ENCODE measurements at places on chromosomes 4 and X.
A peak's percentile ranks its signal among the peaks of the same experiment; 100 is the strongest.

DNA sequence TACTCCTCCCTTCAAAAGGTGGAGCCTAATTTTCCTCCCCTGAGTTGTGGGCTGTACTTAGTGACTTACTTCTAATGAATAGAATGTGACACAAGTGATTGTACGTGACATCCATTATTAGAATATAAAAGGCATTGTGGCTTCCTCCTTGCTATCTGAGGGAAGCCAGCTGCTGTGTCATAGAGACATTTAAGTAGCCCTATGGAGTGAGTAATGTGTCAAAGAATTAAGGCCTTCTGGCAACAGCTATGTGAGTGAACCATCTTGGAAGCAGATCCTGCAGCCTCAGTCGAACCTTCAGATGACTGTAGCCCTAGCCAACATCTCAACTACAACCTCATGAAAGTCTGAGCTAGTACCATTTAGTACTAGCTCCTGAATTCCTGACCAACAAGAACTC is 76.1 kb downstream of the BCOR start:
- no peak for DNase-seq

DNA sequence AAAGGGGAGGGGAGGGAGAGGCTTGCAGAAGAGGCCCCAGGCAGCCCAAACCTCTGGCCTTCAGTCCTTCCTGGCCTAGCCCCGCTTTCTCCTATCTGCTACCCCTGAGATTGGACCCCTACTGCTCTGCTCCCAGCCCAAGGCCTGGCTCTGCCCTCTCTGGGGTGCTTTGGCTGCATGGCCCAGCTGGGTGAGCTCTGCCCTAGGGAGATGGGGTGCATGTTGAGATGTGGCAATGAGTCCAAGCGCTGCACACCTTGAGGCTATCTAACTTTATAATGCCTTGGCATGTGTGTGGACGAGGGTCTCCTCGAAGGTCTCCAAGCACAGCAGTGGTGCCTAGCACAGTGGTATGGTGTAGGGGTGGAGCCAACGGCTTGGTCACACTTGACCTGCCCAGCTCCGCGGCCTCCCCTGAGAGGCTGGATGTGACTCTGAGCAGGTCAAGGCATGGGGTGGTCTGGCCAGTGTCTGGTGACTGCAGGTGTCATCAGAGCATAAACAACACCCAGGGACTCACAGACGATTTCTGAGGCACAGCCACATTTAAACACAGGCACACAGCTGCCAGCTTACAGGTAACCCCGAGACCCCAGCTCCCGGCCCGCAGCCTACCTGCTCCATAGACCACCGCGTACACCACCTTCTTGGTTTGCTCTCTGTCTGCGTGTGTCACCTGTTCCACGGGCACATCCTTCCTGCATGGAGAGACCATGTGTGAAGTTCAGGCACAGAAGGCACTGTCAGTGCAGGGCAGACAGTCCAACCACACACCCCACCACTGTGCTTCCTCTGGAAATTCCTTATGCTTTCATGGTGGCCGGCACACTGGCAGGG is 36.3 kb downstream of the NAT8L start:
- DNase-seq, result no peak

GRCh38 chr4:13704035-13704434 is 76.5 kb upstream of the BOD1L1 start:
- DNase-seq, result peak; percentile 3

DNA sequence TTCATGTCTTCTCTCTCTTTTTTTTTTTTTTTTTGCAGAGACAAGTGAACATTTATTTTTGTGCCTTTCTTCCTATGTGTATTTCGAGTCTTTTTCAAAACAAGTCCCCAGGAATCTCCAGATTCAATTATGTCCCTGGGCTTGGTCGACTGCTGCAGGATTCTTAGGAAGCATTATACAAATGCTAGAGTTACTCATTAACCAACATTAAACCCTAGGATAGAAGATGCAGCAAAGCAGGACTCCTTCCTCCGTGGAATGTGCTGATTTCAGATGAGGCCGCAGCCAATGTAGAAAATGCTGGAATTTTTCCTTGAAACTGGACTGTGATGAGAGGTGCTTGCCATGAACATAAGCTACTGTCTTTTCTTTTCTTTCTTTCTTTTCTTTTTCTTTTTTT is 3.4 kb downstream of the ZNF81 start:
- DNase-seq, result no peak

GRCh38 chrX:155645180-155645579 is 32.4 kb upstream of the TMLHE start:
- no peak for DNase-seq

GRCh38 chr4:186943411-186943810 is 219.8 kb upstream of the FAT1 start:
- no peak for DNase-seq

Data from globus pallidus (tissue), 1 donor.